ENCODE measurements at places on chromosomes 2 and 18.
A peak's percentile ranks its signal among the peaks of the same experiment; 100 is the strongest.

DNA sequence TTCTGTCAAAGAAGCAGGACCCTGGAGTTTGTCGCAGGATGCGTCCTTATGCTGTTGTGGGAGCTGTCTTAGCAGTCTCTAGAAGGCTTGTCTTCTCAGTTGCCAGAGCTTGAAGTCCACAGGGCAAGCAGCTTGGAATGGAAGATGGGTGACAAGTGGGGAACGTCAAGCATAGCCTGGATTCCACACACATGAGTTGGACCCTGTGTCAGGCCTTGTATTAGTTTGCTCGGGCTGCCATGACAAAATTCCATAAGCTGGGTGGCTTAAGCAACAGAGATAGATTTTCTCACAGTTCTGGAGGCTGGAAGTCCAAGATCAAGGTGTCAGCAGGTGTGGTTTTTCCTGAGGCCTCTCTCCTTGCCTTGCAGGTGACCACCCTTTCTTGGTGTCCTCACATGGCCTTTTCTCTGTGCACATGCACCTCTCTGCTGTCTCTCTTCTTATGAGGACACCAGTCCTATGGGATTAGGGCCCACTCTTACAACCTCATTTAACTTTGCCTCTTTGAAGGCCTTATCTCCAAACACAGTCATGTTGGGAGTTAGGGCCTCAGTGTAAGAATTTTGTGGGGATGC lies 51.3 kb downstream of the THNSL2 start:
- DNase-seq: no peak

DNA sequence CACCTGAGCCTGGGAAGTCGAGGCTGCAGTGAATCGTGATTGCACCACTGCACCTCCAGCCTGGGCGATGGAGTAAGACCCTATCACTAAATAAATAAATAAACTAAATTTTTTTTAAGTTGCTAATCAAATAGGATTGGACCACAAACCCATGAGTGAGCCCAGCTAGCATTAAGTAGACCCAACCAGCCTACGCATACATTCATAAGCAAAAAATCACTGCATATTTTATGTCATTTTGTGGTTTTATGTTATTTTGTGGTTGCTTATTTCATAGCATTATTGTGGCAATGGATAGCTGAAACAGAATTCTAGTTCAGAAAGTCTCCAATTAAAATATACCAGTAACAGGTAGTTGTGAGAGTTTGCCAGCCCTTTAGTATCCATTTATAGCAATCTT lies 29.1 kb upstream of the ZC3H15 start:
- peak; percentile 94 for DNase-seq

DNA sequence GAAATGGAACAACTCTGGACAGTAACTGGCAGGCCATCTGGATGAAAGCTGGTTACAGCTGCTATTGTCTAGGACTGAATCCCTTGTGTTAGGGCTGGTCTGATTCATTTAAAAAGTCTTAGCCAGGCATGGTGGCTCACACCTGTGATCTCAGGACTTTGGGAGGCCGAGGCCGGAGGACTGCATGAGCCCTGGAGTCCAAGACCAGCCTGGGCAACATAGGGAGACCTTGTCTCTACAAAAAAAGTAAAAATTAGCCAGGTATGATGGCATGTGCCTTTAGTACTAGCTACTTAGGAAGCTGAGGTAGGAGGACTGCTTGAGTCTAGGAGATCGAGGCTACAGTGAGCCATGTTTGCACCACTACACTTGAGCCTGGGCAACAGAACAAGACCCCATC lies 15.5 kb upstream of the CFLAR start:
- no peak for DNase-seq

DNA sequence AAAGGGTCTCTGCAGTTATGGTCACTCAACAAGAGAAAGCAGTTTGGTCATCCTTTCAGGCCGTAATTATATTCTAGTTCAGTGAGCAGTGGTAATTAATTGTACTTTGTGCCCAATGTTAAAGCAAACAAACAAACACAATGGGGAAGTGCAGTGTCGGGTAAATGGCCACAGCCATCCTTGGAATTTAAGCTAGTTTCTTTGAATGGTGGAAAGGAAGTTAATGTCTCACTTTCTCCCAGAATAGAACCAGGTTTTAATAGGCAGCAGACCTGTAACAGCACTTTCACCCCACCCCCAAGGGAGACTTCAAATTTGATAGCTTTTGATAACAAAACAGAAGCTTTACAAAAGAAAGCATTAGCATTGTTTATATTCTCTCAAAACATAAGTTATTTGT lies 20.0 kb upstream of the ITGAV start:
- no peak for DNase-seq
